Right cardiac atrium (tissue), 5 donors: ENCODE measurements at places on chromosomes 6 and 20. TPM values are rescaled to one million over a fixed set of nuclear protein-coding genes. Genes with fewer than 3 reads are reported as not detected.

The LY6G5B gene
- total RNA-seq = 4.0 TPM

The ZBTB22 gene
- total RNA-seq = 16.2 TPM

The SLC17A1 gene
- not detected for total RNA-seq

The ZC2HC1B gene
- not detected for total RNA-seq

The ZFP57 gene
- 1.8 TPM for total RNA-seq

The BMP7 gene
- total RNA-seq = 34.9 TPM

The CDH26 gene
- 1.7 TPM for total RNA-seq

The LBP gene
- total RNA-seq = 2.3 TPM

The SLC4A11 gene
- not detected for total RNA-seq

The IMPG1 gene
- 0.29 TPM for total RNA-seq

The CD40 gene
- 11.6 TPM for total RNA-seq

The EFCAB8 gene
- 0.20 TPM for total RNA-seq

The GPLD1 gene
- 1.1 TPM for total RNA-seq

The MOXD1 gene
- 1.8 TPM for total RNA-seq

The JPH2 gene
- 117 TPM for total RNA-seq

The KHDC1L gene
- total RNA-seq = not detected

The ADGRF1 gene
- total RNA-seq = not detected

The TRIM31 gene
- total RNA-seq = not detected

The ATP6V1G2 gene
- total RNA-seq = 2.0 TPM

The RFX6 gene
- not detected for total RNA-seq

The CDKN1A gene
- total RNA-seq = 38.5 TPM

The SEL1L2 gene
- not detected for total RNA-seq

The CNBD2 gene
- 3.7 TPM for total RNA-seq

The MYL9 gene
- total RNA-seq = 2,567 TPM

The GPR6 gene
- total RNA-seq = not detected

The IL17F gene
- total RNA-seq = not detected

The SIGLEC1 gene
- total RNA-seq = 9.1 TPM

The GNRH2 gene
- total RNA-seq = not detected

The CFAP61 gene
- 0.74 TPM for total RNA-seq

The RANBP9 gene
- 31.1 TPM for total RNA-seq

The BEND6 gene
- 2.3 TPM for total RNA-seq

The DOK5 gene
- total RNA-seq = 20.2 TPM

The SEMG1 gene
- not detected for total RNA-seq

The PPP1R3G gene
- 14.2 TPM for total RNA-seq

The SSTR4 gene
- total RNA-seq = not detected

The PNLDC1 gene
- 0.31 TPM for total RNA-seq

The CLPSL1 gene
- not detected for total RNA-seq

The KIZ gene
- 18.3 TPM for total RNA-seq

The MOCS3 gene
- 3.1 TPM for total RNA-seq

The TFAP2D gene
- not detected for total RNA-seq

The CLDN20 gene
- total RNA-seq = not detected

The DEFB132 gene
- total RNA-seq = not detected

The ELOVL2 gene
- total RNA-seq = 1.3 TPM

The RHAG gene
- total RNA-seq = 1.3 TPM
